ENCODE measurements at places on chromosomes 5 and 9.

DNA sequence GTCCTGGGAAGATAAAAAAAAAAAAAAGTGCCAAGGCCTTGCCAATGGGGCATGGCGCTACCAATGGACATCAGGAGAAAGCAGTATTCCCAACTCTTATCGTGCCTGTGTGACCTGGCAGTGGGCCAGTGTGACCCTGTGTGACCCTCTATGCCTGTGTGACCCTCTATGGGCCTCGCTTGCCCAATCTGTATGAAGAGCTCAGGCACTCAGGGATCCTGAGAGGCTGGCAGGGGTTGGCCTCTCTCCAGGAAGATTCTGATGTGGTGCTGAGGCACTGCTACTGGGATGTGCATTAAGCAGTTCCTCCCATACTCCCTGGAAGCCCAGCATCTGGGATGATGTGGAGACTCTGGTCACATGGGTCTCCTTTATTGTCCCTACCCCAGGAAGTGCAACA, 179.2 kb downstream of the MACROH2A1 start:
- DNase-seq: no peak

DNA sequence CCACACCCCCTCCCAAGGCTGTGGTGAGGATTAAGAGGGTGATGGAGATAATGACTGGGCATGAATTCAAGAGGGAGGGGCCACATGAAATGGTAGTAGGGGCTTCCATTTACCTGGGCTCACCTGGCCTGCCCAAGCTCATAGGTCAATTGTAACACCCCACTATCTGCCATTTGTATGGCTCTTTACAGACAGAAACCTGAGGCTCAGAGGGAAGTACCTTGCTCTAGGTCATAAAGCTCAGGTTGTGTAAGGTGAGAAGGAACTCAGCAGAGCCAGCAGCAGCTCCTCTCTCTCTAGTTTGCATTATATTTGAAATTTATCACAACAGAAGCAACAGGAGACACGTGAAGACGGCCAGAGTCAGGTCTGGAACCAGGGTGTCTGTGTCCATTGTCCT, 133.4 kb upstream of the ALDH1B1 start:
- DNase-seq: peak; percentile 22

DNA sequence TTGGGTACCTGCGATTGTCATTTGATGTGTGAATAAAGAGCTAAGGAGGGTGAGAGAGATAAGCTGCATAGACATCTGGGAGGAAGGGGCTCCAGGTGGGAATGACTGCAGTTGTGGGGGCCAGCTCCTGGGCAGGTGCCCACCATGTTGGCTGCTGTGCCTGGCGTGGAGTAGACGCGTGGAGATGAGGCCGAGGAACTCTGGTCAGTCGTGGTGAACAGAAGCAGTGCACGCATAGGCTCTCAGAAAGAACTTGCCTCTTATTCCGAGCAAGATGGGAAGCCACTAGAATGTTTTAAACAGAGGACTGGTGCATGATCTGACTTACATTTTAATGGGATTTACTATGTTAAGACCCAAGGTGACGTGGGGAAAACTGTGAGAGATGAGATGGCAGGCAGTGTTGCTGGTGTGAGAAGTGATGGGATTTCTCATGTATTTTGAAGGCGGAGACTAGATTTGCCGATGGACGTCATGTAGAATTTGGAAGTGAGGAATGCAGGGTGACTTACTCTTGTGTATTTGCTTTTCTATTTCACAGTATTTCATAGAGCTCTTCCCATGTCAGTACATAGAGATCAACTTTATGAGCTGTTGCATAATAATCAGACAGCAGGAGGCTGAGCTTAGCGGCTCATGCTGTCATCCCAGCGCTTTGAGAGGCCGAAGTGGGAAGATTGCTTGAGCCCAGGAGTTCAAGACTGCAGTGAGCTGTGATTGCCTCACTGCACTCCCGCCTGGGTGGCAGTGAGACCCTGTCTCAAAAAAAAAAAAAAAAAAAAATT, 71.1 kb downstream of the EHMT1 start:
- no peak for DNase-seq

DNA sequence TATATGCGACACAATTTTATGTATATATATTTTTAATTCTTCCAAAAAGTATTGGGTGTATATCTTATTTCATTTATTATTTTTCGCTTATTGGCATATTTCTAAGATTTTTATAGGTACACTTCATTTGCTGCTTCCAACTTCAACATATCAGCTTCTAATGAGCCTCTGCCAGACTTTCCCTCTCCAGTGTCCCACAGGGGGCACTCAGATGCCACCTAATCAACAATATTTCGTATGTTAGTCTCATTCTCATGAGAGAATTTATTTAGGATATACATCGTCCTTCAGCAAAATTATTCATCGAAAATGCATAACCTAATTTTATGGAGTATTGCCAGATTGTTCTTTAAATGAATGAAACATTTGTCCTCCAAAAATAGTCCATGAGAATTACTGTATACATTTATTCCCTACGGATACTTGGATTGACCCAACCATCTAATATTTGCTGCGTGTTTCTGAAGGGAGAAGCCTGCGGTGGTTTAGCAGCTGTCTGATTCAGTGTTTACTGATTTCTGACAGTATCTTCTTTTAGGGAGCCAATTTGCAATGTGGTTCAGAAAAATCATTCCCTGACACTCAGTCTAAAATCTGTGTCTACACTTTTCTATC, 100.6 kb upstream of the SELENOP start:
- DNase-seq: peak; percentile 42

DNA sequence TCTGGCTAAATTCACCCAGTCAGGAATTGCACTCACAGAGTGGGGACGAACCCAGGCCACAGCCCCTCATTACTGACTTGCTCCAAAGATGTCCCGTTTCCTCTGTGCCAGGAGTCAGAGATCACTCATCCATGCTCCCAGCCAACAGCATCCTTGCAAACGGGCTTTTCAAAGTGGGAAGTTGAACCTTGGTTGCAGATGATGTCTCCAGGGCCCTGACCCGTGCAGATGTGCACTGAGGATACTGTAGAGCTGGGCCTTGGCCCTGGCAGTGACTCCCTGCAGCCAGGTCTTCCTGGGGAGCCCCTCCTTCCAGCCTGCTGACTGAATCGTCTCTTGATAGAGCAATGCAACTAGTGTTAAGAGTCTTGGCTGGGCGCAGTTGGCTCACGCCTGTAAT, 22.3 kb downstream of the TCF7 start:
- DNase-seq: no peak

- no peak for DNase-seq
Measured at GRCh38 chr5:89064054-89064453, 181.1 kb upstream of the MEF2C start.

DNA sequence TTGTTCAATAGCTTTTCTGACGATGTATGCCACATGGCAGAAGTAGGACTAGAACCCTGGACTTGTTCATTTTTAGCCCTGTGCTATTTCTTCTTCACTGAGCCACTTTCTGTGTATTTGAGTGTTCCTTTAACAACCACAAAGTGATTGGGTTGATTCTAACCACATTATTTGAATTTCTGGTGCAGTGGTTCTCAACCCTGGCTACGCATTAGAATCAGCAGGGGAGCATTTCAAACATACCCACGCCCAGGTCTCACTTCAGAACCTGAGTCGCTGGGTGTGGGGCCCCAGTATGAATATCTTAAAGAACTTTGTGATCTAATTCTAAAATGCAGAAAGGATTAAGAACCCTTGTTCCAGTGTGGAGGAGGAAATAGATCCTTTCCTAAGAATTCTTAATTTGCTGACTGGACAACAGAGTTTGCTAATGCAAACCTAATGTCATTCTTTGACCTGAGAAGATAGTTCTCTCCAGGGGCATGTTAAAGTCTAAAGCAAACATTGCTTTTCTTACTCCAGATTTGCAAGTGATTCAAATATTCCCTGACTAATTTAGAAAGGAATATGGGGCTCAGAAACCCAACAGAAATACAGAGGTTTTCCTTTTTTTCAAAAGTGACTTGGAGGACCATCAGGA, 75.4 kb upstream of the GDNF start:
- peak; percentile 91 for DNase-seq

DNA sequence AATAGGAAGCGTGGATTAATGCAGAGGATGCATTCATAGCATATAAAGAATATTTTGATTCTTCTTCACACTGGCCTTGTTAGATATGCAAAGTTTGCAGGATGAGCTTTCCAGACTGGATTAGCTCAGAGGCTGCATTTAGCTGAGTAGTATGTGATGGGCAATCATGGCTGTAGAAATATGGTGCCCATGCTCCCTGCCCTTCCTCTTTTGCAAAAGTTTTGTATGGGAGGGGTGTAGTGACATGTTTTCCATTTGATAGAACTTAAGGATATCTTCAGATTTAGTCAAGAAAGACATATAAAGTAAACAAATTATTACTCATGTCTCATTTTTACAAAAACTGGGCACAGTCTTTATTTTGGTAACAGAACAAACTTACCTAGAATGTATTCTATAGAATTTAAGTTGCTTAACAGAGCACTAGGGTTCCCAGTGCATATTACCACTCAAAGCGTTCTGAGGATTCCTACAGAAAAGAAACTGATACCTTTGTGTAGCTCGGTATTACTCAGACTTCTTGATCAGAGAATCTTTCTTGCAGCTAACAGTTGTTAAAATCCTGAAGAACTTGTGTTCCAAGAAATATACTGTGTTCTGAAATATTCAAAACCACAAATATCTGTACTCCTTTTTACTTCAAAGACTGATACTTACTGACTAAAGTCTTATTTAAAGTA, 9.8 kb downstream of the GTF3C4 start:
- DNase-seq: no peak

DNA sequence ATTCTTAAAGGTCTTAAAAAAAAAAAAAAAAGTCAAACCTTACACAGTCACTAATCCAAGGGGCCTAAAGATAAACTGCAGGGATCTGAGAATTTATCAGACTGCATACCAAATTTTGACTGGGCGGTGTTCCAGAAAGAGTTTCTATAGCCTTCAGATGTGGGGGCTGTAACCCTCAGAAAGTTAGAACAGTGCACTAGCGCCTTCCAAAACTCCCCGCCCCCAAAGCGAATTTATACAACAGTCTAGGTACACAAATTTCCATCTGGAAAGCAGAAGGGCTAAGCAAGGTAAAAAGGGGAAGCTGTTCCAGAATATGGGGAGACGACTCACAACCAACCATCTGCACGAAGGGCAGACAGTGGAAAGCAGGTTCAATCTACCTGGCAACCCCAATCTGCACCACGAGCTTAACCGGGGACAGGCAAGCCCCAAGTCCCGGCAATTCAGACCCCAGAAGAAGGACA, 813 bp downstream of the ERMP1 start:
- DNase-seq: peak; percentile 30

DNA sequence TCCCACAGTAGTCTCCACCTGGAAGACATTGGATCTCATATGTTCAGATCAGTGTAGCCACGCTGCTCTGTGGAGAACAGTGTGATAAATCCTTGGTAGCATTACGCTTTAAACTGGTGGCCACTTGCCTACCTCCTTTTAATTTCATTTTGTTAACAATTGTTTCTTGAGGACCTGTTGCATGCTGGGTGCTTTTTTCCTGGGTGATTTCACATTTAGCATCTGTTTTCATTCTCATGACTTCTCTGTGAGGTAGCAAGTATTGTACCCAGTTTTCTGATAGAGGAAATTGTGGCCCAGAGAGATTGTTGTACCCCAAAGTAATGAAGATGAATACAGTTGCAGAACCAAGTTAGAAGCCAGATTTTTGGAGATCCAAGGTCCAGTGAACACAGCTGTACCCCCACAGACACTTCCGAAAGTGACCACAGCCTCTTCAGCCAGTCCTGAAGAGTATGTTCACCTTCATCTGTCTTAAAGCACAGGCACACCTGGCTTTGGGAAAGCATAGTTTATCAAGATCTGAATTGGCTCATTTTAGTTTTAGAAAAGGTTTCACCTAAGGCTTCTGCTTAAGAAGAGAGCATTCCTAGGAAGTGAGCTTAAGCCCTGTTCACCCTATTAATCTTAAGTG, 75.2 kb downstream of the F2RL2 start:
- DNase-seq: no peak

- peak; percentile 58 for DNase-seq
Measured at GRCh38 chr5:112921833-112922817, at the start of gene REEP5. REEP5 (minus strand) TSS chr5:112922227; CDS start chr5:112922190, 37 bp downstream.

DNA sequence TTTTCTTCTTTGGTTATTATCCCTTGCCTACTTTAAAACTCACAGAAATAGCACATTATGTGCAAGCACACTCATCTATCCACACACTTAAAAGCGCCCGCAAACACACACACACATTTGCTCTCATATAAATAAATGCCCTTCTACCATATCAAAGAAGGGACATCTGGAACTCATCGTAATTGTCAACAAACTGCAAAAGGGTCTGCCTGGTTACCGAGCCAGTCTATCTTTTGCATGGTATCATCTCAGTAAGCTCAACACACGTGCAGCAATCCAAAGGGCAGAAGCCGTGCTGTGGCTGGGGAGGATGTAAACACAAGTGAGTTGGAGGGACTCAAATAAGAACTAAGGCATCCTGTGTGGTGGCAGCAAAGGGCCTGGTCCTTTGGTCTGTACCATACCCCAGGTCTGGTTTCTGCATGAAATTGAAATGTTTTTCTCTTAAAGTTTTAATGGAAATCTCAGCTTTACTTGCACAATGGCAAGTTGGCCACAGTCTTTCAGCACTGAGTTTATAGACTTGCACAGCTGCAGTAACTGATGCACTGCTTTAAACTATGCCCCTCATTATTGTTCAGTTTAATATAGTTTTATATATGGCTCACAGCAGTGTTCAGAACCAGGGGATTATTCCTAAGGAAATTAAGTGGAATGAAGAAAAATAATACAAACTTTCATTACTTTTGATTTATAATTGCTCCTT, 331.0 kb downstream of the ADAMTS6 start:
- DNase-seq: no peak

- no peak for DNase-seq
Measured at GRCh38 chr5:147901599-147902039, 4.7 kb downstream of the C5orf46 start.
